Tongue (tissue), 3 donors: ENCODE measurements at places on chromosomes 2 and 18.

DNA sequence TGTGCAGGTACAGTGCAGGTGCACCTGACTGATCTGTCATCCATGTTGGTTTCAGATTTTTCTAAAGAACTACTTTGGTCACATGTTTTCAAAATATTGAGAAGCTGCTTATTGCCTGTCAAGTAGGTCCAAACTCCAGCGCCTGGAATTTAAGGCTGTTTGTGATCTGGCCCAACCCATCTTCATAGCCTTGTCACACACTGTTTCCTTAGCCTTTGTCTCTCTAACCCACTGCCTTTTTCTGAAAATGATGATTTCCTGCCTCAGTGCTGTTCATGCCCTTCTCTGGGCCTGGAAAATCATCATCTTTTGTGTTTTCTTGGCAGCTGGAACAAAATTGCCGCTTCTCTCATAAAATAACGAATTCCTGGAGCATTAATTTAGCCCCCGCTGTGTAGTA lies 7.2 kb downstream of the LIMS1 start:
- no peak for DNase-seq

DNA sequence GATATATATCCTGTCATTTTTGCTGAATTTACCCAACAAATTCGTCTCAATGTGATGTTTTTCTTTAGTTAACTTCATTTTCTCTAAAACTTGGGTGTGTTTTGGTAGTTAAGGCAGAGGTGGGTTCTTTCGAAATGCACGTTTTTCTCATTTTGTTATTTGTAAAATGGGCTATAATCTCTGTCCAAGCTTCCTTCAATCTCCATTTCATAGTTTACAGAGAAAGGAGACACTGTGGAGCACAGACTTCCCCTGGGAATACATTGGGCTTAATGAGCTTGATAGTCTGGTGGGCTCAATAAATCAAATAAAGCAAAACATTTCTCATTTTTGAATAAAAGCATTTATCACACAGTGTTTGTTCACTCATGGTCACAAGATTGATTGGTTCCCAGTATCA lies 145.1 kb downstream of the AGPS start:
- DNase-seq, result no peak

GRCh38 chr18:37107748-37108522 lies 279.0 kb downstream of the KIAA1328 start:
- DNase-seq, result no peak

DNA sequence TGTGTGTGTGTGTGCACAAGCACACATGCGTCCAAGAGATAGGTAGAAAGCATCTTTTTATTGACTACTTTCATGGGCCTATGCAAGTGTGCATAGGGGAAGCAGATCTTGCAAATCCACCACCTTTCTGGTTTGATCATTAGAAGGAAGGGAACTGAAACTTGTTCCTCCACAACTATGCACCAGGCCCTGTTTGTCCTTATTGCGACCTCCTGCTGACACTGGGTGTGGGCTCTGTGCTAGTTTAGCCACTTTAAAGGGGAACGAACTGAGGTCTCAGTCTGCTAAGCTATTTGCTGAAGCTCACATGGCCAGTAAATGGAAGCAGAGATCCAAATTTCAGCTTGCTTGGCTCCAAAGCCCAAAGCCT lies 32.1 kb upstream of the INSIG2 start:
- no peak for DNase-seq

DNA sequence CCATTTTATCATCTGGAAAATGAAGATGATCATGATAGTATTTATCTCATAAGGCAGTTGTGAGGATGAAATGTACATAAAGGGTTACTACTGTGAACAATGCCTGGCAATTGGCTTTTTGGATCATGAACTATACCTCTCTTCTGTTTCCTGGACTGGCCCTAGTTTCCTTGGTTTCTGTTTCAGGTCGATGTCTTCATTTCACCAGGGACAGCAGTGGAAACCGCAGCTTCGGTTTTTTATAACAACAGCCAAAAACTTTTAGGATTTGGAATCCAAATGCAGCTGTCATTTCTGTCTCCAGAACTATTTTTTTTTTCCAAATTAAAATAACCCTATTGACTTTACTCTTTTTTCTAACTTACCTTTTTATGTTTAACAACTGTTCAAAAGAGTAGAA lies 425.1 kb downstream of the RND3 start:
- DNase-seq, result peak; percentile 87
